ENCODE measurements at places on chromosomes 1 and 21. TPM values are rescaled to one million over a fixed set of nuclear protein-coding genes. Genes with fewer than 3 reads are reported as not detected.

DNA sequence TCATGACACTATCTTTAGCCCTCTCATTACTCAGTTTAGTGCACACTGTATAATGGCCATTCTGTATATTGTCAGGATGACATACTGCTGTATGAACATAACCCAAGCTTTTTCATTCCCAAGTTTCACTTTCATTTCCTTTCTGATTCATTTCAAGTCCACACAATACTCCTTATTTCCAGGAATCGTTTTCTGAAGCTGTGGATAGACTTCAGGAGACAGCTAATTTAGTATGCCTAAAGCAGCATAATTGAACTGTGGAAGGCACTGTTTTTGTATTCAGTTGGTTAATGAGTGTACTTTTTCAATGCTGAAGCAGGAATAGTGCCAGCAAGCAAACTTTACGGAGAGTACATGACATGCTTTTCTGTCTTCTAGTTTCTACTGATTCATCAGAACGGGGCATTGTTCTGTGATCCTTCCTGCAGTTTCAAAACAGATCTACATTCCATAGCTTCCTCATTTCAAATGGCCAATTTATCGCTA is 578.5 kb upstream of the ZP4 start:
- H3K4me3 ChIP-seq, result peak overlapping the region; percentile 9
- no peak for DNase-seq
- H3K27ac ChIP-seq, result no peak overlapping the region
- no peaks in the 10 kb centered on the region for H3K27me3 ChIP-seq
- H3K36me3 ChIP-seq, result no peaks in the 10 kb centered on the region
- H3K4me1 ChIP-seq, result no peaks in the 10 kb centered on the region

GRCh38 chr1:88579598-88579997 is 104.5 kb upstream of the PKN2 start:
- no peak overlapping the region for H3K27ac ChIP-seq
- H3K27me3 ChIP-seq, result no peaks in the 10 kb centered on the region
- DNase-seq, result no peak
- no peaks in the 10 kb centered on the region for H3K4me1 ChIP-seq
- H3K4me3 ChIP-seq, result no peak overlapping the region
- no peaks in the 10 kb centered on the region for H3K36me3 ChIP-seq

GRCh38 chr1:182935716-182936115 is 17.2 kb downstream of the SHCBP1L start:
- H3K27me3 ChIP-seq, result peaks cover 2% of the 10 kb centered on the region
- no peaks in the 10 kb centered on the region for H3K4me1 ChIP-seq
- H3K36me3 ChIP-seq, result no peaks in the 10 kb centered on the region
- no peak for DNase-seq
- H3K4me3 ChIP-seq, result no peak overlapping the region

DNA sequence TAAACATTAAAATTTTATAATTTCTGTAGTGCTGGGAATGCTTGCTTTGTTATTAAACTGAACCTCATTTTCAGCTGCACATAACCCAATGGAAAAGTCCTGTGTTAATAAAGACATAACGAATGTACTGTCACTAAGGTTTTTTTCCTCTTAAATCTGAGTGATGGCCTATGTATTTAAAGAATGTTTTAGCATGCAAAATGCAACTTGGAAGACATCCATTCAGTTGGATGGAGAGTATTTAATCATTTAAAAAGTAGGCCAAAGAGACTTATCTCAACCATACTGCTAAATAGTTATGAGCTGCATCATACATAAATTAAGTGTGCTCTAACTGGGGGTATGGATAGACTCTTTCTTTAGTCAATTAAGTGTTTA is 48.5 kb downstream of the RWDD3 start:
- no peak overlapping the region for H3K4me3 ChIP-seq
- H3K27me3 ChIP-seq, result no peaks in the 10 kb centered on the region
- H3K36me3 ChIP-seq, result no peaks in the 10 kb centered on the region
- no peak for DNase-seq

- H3K27me3 ChIP-seq, result no peaks in the 10 kb centered on the region
- no peak overlapping the region for H3K27ac ChIP-seq
- no peak for DNase-seq
Observed at GRCh38 chr21:16873176-16873575, 639.7 kb upstream of the CXADR start.

DNA sequence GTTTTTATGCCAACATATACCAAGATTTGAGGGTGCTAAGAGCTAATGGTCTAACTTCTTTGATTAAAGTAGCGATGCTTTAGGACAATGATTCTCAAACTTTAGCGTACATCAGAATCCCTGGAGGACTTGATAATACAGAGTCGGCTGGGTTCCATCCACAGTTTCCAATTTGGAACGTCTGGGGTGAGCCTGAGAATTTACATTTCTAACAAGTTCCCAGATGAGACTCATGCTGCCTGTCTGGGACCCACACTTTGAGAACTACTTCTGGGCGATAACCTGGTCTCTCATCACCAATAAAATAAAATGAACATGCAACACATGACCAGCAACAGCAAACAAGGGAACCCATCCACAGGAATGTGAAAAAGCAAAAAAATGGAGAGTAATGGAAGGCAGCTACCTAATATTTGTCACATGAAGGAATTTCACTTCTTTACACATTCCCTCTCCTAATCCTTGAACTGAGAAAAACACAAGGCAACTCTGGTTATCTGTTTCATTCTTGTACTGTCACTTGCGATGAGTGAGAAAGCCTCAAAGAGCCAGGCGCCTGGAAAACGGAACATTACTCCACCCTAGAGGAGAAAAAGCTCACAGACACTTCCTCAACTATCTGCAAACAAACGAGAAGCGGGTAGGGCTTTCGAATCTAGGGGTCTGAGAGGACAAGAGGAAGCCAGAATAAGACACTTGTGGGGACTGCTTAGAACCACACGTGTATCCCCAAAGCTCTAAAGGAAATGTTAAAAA is 14.0 kb downstream of the HSF2BP start:
- H3K27ac ChIP-seq, result peak overlapping the region; percentile 52
- H3K4me3 ChIP-seq, result no peak overlapping the region
- no peak for DNase-seq
- peaks cover 20% of the 10 kb centered on the region for H3K4me1 ChIP-seq

GRCh38 chr1:48887796-48888195 is 111.1 kb upstream of the BEND5 start:
- H3K27me3 ChIP-seq, result peaks cover 3% of the 10 kb centered on the region
- H3K4me1 ChIP-seq, result no peaks in the 10 kb centered on the region
- H3K27ac ChIP-seq, result no peak overlapping the region

GRCh38 chr1:158818560-158818959 is 12.6 kb upstream of the MNDA start:
- H3K27ac ChIP-seq, result peak overlapping the region; percentile 38
- H3K4me3 ChIP-seq, result no peak overlapping the region
- DNase-seq, result no peak
- H3K36me3 ChIP-seq, result no peaks in the 10 kb centered on the region

GRCh38 chr21:31198575-31198974 is 145.5 kb downstream of the TIAM1 start:
- H3K4me1 ChIP-seq, result peaks cover 21% of the 10 kb centered on the region
- H3K36me3 ChIP-seq, result no peaks in the 10 kb centered on the region
- H3K27me3 ChIP-seq, result no peaks in the 10 kb centered on the region
- H3K4me3 ChIP-seq, result no peak overlapping the region

DNA sequence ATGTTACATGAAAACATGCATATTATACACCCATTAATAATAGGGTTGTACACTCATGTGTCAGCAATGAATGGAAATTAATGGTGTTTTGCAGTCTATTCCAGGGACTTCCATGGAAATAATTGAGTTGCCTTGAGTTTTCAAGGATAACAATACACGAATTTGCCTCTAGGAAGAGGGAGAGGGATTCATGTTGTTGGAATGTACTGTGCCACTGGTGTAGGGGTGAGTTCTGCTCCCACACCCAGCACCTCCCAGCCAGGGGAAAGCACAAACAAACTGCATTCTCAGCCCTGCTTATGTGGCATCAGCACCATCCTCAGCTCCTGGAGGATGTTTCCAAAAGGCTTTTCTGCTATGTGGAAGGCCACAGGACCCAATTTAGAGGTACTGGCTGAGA is 57.8 kb downstream of the BCAR3 start:
- no peaks in the 10 kb centered on the region for H3K27me3 ChIP-seq
- no peak overlapping the region for H3K27ac ChIP-seq
- no peak for DNase-seq
- H3K4me1 ChIP-seq, result peaks cover 19% of the 10 kb centered on the region
- H3K36me3 ChIP-seq, result no peaks in the 10 kb centered on the region

- no peaks in the 10 kb centered on the region for H3K36me3 ChIP-seq
- no peaks in the 10 kb centered on the region for H3K27me3 ChIP-seq
- H3K4me3 ChIP-seq, result peak overlapping the region; percentile 87
- H3K4me1 ChIP-seq, result peaks cover 41% of the 10 kb centered on the region
- peak overlapping the region; percentile 99 for H3K27ac ChIP-seq
Observed at GRCh38 chr1:172533513-172534151, 682 bp downstream of the SUCO start.

DNA sequence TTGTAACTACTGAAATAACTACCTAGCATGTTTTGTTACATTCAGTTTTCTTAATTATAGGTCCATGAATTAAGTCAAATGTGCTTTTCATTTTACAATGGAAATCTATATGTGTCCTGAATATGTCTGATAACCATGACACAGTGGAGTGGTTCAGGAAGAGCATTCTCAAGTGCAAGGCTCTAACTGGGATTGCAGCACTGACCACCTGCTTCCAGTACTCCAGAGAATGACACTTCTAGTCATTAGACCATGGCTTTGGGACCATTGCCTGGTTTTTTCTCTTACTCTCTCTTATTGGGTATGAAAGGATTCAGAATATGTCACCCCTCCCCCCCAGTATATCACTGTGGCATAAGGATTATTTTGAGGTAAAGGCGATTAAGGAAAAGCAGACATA is 204.9 kb upstream of the CACYBP start:
- H3K27me3 ChIP-seq, result no peaks in the 10 kb centered on the region
- peaks cover 5% of the 10 kb centered on the region for H3K4me1 ChIP-seq
- no peak overlapping the region for H3K4me3 ChIP-seq
- H3K27ac ChIP-seq, result no peak overlapping the region
- H3K36me3 ChIP-seq, result no peaks in the 10 kb centered on the region

GRCh38 chr1:161192476-161193465 is 6.1 kb downstream of the ADAMTS4 start:
- H3K4me3 ChIP-seq, result no peak overlapping the region
- H3K27me3 ChIP-seq, result no peaks in the 10 kb centered on the region
- H3K4me1 ChIP-seq, result peaks cover 50% of the 10 kb centered on the region
- H3K36me3 ChIP-seq, result peaks cover 7% of the 10 kb centered on the region
- no peak overlapping the region for H3K27ac ChIP-seq

DNA sequence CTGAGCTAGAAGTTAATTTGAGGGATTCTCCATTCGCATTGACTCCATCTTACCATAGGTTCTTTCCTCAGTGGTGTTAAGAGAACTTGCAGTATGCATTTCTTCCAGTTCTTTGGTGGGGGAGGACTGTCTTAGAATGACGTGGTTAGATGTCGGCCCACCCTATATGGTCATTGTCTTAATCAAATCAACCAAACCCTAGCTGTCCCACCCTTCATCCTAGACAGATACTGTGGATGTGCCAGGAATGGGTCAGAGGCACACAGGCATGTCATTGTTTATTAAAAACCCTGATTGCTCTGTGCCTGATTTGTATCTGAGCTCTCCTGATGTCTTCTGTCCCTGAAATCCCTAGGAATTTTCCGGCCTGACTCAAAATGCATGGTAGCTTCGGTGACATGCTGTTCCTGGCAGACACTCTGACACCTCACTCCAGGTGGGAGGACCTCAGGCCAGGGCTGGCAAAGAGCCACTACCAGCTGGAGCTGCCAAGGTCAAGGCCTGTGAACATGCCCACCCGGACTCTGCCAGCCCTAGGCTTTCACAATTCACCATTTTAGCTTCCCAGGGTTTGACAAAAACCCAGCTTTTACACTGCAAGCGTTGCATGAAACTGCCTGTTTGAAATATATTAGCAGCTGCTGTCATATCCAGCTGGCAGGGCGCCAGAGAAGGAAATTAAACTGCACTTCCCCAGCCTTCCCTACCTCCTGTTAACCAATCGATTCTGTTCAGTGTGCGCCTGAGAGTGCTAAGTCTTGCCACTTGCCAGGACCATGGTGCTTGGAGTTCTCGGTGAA is 134.0 kb downstream of the FAM78B start:
- DNase-seq, result no peak
- H3K27ac ChIP-seq, result no peak overlapping the region
- H3K4me1 ChIP-seq, result no peaks in the 10 kb centered on the region
- no peak overlapping the region for H3K4me3 ChIP-seq

DNA sequence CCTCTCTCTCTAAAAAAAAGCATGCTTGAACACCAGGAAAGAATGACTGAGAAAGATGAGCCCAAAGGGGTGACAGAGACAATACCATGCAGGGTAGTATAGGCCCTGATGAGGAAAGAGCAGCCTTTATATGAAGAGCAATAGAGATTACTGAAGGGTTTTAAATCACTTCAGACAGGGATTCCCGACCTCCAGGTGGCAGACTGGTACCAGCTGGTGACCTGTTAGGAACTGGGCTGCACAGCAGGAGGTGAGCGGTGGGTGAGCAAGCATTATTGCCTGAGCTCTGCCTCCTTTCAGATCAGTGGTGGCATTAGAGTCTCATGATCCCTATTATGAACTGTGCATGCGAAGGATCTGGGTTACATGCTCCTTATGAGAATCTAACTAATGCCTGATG is 30.8 kb upstream of the GTF2B start:
- H3K4me1 ChIP-seq, result no peaks in the 10 kb centered on the region
- H3K27me3 ChIP-seq, result no peaks in the 10 kb centered on the region
- no peak overlapping the region for H3K4me3 ChIP-seq
- no peak for DNase-seq
- H3K27ac ChIP-seq, result no peak overlapping the region
- peaks cover 32% of the 10 kb centered on the region for H3K36me3 ChIP-seq

DNA sequence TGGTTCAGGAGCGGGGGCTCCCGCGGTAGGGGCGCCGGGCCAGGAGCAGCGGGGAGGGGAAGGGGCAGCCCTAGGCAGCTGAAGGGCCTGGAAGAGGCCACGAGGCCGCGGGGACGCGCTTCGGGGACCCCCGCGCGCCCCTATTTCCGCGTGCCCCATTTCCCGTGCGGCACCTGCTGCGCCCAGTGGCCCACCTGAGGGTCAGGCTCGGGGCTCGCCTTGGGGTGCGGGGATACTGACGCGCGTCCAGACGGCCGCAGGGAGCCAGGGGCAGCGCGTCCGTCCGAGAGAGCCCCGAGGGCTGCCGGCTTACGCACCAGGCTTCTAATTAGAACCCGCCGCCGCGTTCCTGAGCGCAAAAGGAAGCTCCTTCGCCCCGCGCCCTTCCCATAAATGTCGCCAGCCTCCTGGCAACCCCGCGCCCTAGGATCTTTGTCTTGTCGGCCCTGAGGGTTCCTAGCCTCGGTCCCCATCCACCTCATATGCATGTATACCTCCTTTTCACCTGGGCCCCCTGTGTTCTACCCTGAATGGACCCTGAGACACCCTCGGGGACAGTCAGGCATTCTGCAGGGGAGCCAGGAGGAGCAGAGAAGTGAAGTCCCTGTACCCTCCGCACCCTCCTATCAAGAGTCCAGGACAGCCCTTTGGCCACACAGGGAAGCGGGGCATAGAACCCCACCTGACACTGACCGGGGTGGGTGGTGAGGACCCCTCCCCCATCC is 1.8 kb downstream of the WNT3A start:
- no peaks in the 10 kb centered on the region for H3K4me1 ChIP-seq
- DNase-seq, result no peak
- H3K27me3 ChIP-seq, result peaks cover 68% of the 10 kb centered on the region
- H3K36me3 ChIP-seq, result no peaks in the 10 kb centered on the region
- H3K27ac ChIP-seq, result no peak overlapping the region

- H3K27ac ChIP-seq, result no peak overlapping the region
- H3K4me3 ChIP-seq, result no peak overlapping the region
- no peaks in the 10 kb centered on the region for H3K36me3 ChIP-seq
Observed at GRCh38 chr1:42385283-42385682, 4.7 kb downstream of the RIMKLA start.

LCE1C gene
- not detected for total RNA-seq

ACOT11 gene
- 5.0 TPM for total RNA-seq

LRRC39 gene
- 0.71 TPM for total RNA-seq

IGSF21 gene
- total RNA-seq, result 1.8 TPM

TFF3 gene
- total RNA-seq, result 19.0 TPM
